Hematopoietic multipotent progenitor cell treated with erythropoietin and hydrocortisone succinate and interleukin-3 and kit ligand, for 15 days (in vitro differentiated cells): ENCODE measurements at places on chromosomes 3 and 15.

DNA sequence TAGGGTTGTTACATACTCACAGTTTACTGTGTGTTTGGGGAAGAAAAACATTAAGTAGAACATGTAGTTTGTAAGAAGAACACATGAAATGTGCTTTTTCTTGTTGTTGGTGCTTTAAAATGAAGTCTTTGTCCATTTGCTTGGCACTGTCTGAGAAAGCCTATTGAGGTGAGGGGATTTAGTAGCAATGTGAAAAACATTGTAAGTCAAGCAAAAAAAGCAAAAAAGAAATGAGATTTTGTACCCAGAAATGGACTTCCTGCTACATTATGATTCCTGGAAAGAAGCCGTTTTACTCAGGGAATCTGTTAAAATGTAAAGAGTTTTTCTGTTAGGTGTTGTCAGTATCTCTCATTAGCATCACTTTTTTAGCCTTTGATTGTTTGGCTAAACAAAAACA lies 59.9 kb downstream of the KAT2B start:
- no peak for DNase-seq

DNA sequence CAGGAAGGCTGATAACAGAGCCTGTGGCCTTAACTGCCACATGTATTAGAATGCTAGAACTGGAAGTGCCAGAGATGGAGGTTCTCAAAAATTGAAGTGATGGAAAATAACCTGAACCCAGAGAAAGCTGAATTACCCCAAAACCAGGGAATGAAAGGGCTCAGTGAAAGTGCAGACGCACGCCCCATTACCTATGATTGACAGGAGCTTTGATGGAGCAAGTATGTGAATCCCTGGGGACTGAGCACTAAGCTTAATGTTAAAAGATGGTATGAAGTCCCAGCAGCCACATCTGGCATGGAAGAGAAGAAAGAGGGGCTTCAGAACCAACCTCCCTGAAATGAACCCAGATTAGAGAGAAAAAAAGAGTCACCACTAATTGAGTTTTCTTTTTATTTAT lies 118.4 kb upstream of the FHIT start:
- no peak for DNase-seq

DNA sequence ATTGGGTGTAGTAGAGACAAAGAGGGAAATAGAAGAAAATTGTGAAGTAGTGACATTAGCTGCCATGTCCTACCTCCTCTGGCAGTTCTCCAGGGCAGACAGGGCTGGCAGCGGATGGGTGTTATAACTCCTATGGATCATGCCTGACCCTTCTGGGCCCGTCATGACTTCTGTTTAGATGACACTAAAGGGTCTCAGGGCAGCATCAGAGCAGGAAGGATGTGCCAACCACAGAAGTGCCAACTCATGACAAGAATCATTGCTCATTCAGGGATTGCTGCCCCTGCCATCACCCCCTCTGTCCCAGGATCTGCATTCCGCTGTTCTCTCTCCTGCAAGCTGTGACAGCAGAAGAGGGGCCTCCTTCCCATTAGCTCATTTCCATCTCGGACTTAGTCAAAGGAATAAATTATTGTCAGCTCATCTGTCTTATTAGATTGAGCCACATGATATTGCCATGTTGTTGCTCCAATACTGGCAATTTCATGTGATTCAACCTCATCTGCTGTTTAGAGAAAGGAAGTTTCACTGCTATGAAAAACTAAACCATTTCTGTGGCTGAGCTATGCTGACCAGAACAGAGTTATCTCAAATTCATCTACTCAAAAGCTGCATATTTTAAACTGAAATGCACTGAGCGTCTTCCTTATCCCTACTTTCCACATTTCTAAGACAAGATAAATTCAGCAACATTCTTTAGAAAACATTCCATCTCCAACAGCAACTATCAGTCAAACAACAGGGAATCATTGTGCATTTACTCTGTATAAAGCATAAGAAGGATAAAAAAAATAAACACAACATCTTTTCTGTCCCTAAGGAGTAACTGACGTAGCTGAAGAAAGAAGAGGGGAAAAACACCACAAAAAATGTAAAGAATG lies 271.6 kb downstream of the FHIT start:
- DNase-seq: no peak

DNA sequence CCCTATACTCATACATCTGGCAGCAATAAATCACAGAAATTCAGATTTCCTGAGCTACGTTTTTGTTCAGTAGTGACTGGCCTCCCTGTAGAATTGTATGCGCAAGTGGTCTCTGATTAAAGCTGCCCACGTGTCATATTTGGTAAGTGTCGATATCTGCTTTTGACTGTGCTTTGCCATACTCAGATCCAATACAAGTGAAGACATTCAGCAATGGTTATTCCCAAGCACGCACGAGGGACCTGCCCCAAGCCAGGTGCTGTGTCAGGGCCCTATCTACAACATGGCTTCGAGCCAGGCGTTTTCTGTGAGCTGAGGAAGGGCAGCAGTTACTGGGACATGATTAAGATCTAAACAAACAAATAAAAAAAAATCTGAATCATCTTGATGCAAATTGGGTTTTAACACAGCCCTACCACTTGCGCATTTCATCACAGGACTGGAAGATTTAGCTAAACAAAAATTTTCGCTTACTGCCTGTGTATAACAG lies 47.2 kb upstream of the ICE2 start:
- no peak for DNase-seq

DNA sequence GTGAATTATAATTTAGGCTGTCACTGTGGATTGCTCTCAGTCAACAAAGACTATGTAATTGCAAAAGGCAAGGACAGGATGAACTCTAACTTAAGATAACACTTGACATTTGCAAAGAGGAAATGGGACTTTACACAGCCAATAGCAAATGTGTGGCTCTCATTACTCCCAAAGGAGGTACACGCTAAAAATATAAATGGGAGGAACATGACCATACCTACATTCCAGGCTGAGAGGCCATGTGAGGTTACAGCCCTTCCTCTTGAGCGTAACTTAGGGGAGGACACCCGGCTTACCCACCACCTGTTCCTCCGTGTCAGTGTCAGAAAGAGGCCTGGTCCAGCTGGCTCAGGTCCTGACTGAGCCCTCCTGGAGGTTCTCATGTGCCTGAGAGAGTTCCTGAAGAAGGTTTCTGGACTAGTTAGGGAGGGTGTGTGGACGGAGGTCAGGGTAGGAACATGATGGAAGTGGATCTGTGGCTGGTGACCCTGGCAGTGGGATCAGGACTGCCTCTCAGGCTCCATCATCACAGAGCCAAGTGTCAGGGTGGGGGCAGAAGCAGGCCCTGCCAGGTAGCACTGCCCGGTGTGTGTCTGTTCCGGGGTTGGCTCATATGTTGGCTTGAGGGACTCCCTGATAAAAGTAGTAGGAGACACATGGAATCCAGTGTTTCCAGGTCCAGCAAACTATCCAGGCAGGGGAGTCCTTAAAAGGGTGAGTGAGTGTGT lies 7.9 kb downstream of the POPDC2 start:
- no peak for DNase-seq

GRCh38 chr3:152235709-152236298 lies 32.9 kb upstream of the MBNL1 start:
- DNase-seq: peak; percentile 46

- no peak for DNase-seq
Measured at GRCh38 chr3:113438224-113438623, 3.1 kb downstream of the CFAP44 start.

DNA sequence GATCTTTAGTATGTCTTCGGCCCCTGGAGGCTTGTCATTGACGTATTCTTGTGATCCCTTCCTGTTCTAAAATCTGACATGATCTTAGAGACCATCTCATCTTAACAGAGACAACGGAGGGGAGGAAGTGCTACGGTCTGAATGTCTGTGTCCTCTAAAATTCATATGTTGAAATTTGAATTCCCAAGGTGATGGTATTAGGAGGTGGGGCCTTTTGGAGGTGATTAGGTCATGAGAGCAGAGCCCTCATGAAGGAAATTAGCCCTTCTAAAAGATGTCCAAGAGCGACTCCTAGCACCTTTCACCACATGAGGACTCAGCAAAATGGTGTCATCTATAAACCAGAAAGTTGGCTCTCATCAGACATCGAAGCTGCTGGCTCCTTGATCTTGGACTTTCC lies 233.2 kb upstream of the CMC1 start:
- DNase-seq: no peak
